ENCODE measurements at places on chromosomes 6 and 20. TPM values are rescaled to one million over a fixed set of nuclear protein-coding genes. Genes with fewer than 3 reads are reported as not detected.

The KIF25 gene
- total RNA-seq = 0.18 TPM

The CCM2L gene
- total RNA-seq = 12.7 TPM

The SNAP91 gene
- 2.3 TPM for total RNA-seq

The SLC35F1 gene
- total RNA-seq = 5.5 TPM

The RNF182 gene
- 1.4 TPM for total RNA-seq

The XKR7 gene
- total RNA-seq = 0.23 TPM

The TSBP1 gene
- not detected for total RNA-seq

The OR12D3 gene
- not detected for total RNA-seq
